OCI-LY7 (cell line): ENCODE measurements at places on chromosomes 2 and 18. TPM values are rescaled to one million over a fixed set of nuclear protein-coding genes. Genes with fewer than 3 reads are reported as not detected.

TGFA gene
- total RNA-seq = not detected in 2 replicates

XDH gene
- total RNA-seq = not detected in 2 replicates

CFAP53 gene
- 0.52 and 0.86 TPM in 2 replicates for total RNA-seq

CRYGC gene
- total RNA-seq = not detected in 2 replicates

NDUFB3 gene
- total RNA-seq = 107 and 115 TPM in 2 replicates

FBXO15 gene
- total RNA-seq = 1.2 and 2.1 TPM in 2 replicates

ZNF804A gene
- 14.3 and 14.4 TPM in 2 replicates for total RNA-seq

CAVIN2 gene
- 0.10 TPM in 1 of 2 replicates, not detected in the other for total RNA-seq

SERPINB11 gene
- total RNA-seq = not detected in 2 replicates

UGT1A3 gene
- total RNA-seq = not detected in 2 replicates

KRCC1 gene
- total RNA-seq = 26.6 and 31.7 TPM in 2 replicates

LANCL1 gene
- total RNA-seq = 55.2 and 67.3 TPM in 2 replicates

ABCG8 gene
- not detected in 2 replicates for total RNA-seq

GCG gene
- total RNA-seq = not detected in 2 replicates

CNGA3 gene
- not detected in 2 replicates for total RNA-seq

MEIS1 gene
- 6.1 and 7.3 TPM in 2 replicates for total RNA-seq

ANKRD53 gene
- total RNA-seq = not detected in 2 replicates

TSPYL6 gene
- total RNA-seq = not detected in 2 replicates

ELAC1 gene
- total RNA-seq = 4.2 and 5.2 TPM in 2 replicates

CIDEA gene
- not detected in 2 replicates for total RNA-seq

LAMA3 gene
- total RNA-seq = 1.2 and 1.6 TPM in 2 replicates

ADD2 gene
- total RNA-seq = not detected in 2 replicates

OSR1 gene
- not detected in 2 replicates for total RNA-seq

GPR39 gene
- total RNA-seq = not detected in 2 replicates

G6PC2 gene
- not detected in 2 replicates for total RNA-seq
